Fibroblast of skin of right quadriceps (primary cell): ENCODE measurements at places on chromosomes 2 and 18.

DNA sequence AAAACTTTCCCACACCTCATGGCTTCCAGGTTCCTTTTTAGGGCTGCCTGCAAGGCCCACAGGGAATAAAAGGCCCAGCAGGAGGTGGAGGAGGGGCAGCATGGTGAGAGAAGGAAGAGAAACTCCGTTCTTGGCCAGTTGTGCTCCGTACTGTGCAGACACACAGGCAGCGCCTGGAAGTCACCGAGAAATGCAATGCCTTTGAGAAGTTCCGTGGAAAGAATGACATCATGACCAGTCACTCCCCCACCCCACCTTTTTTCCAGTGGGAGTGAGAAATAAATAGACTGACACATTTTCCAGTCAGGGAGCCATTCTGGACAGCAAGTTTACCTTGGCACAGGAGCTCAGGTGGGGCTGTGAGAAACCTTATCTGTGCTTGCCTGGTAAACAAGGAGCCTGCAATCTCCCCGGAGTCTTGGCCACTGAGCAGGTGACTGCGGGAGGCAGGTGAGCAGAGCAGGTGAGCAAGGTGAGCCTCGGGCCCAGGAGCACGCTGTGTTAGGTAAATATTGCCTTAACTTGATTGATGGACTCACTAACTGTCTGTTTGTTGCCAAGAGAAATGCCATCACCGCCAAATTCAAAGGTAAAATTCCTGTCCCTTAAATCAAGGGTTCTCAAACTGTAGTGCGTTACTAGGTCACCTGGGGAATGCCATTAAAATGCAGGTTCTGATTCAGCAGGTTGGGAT lies 13.5 kb upstream of the LBH start:
- DNase-seq: no peak

DNA sequence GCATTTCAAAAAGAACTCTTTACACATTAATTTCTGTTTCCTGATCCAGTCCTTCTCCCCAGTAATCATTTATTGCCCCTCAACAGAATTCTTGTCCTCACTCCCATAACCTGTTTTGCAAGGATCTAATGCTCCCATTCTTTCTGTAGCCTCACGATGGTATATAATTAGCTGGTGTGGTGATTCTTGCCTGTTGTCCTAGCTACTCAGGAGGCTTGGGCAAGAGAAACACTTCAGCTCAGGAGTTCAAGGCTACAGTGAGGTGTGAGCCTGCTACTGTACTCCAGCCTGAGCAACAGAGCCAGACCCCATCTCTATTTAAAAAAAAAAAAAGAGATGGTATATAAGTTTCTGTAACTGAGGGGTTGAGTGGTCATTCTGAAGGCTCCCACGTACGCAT lies 7.7 kb upstream of the TRAPPC8 start:
- DNase-seq: no peak

DNA sequence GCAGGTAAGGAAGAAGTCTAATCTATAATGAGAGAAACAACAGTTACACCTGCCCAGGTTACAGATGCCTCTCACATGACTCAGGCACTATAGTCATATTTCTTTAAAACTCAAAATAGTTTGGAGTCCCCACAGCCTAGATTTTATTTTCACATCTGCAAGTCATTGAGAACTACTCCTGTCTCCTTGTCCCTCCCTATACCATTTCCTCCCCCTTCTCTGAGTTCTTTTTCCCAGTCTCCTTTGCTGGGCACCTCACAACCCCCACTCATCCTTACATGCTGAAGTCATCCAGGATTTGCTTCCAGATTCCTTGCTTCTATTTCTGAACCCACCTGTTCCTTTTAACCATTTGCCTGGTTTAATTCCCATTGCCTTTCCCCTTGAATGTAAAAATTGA lies 73.1 kb upstream of the KCNE4 start:
- peak; percentile 48 for DNase-seq

DNA sequence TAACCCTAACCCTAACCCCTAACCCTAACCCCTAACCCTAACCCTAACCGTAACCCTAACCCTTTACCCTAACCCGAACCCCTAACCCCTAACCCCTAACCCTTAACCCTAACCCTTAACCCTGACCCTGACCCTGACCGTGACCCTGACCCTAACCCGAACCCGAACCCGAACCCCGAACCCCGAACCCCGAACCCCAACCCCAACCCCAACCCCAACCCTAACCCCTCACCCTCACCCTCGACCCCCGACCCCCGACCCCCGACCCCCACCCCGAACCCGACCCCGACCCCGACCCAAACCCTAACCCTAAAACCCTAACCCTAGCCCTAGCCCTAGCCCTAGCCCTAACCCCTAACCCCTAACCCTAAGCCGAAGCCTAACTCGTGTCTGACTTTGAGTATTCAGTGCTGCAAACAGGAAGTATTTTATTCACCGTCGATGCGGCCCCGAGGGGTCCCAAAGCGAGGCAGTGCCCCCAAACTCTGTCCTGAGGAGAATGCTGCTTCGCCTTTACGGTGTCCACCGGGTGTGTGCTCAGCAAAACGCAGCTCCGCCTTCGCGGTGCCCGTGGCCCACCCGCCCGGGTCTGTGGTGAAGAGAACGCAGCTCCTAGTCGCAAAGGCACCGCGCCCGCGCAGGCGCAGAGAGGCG lies 36.0 kb downstream of the FAM110C start:
- no peak for DNase-seq

- DNase-seq: no peak
Measured at GRCh38 chr2:236156095-236156859, 11.9 kb downstream of the GBX2 start.

DNA sequence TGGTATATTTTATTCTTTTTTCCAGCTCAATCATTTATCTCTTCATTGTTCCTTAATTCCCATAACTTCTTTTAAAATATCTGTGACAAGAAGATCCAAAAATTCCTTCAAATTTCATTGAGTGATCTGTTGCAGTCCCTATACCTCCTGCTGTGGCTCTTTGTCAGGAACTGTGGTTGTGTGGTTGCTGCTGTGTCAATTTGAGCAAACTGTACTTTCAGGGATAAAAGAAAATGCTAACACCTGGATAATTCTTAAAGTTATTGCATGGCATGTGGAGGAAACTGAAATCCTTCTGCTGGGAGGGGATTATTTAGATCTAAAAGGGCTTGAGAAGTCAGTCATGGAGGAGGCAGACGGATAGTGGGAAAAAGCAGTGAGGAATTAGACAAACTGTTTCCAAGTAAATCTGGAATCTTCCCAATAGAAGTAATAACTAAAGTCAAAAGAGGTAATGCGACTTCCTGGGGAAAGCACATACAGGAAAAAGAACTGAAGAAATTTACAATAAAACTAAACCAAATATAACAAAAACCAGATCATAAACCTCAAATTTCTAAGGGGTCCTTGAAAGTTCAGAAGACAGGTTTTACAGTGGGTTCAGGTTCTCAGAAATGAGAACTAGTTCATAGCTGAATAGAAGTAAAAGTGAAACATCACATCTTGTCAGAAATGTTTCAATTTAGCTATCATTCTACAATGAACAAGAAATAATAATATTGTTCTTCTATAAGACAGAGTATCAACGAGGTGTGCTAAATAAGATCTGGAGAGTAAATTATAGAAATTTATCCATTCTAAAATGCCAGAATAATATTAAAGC lies 33.5 kb upstream of the CD226 start:
- no peak for DNase-seq

GRCh38 chr2:10911291-10912075 lies at the start of gene KCNF1:
TSS of gene KCNF1 (plus strand) at chr2:10911934. CDS start at chr2:10912427, 493 bp downstream.
- peak; percentile 55 for DNase-seq

- peak; percentile 50 for DNase-seq
Measured at GRCh38 chr2:119290859-119291587, 67.4 kb downstream of the STEAP3 start.

DNA sequence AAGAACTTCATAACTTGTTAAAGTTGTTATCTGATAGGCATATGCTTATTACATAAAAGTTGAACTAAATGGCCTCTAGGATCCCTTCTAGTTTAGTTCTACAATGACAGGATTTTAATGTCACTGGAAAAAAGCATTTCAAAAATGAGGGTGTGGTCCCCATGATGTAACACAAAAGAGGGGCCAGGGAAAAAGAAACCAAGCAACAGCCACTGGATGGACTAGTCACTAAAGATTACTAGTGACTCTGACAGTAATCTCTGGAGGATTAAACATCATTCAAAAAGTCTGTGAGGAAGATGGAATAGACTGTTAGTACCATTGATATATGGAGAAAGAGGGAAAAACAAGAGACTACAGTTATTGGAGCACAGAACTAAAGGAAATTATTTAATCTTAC lies 22.6 kb downstream of the SEPTIN10 start:
- DNase-seq: no peak

- DNase-seq: no peak
Measured at GRCh38 chr2:235506291-235506996, 12.6 kb downstream of the AGAP1 start.

DNA sequence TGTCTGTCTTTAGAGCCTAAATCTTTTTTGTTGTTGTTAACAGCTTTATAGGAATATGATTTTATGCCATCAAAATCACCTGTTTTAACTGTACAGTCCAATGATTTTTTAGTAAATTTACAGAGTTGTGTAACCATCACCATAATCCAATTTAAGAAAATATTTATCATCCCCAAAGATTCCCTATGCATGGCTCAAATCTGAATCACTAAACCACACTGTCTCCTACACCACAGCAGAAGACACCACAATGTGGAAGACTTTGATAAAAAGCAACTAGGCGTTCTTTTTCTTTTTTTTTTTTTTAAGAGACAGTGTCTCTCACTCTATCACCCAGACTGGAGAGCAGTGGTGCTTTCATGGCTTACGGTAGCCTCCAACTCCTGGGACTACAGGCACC lies 99.6 kb downstream of the TXNL1 start:
- peak; percentile 55 for DNase-seq

- DNase-seq: no peak
Measured at GRCh38 chr2:227192491-227192890, 28.1 kb downstream of the COL4A3 start.

DNA sequence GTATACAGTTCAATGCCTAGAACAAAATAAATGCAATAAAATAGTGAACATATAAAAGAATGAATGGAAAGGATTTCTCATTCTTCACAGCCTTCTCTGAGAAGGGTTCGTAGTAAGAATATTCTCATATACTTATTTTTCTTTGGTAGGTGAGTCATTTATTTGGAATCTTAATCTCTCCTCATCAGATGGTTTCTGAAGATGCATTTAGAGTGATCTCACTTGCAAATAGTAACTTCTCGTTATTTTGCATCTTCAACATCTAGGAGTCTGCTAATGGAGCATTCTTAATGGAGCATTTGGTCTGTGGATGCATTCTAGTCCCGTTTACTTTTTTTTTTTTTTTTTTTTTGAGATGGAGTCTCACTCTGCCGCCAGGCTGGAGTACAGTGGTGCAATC lies 3.9 kb downstream of the UBXN4 start:
- DNase-seq: peak; percentile 83

DNA sequence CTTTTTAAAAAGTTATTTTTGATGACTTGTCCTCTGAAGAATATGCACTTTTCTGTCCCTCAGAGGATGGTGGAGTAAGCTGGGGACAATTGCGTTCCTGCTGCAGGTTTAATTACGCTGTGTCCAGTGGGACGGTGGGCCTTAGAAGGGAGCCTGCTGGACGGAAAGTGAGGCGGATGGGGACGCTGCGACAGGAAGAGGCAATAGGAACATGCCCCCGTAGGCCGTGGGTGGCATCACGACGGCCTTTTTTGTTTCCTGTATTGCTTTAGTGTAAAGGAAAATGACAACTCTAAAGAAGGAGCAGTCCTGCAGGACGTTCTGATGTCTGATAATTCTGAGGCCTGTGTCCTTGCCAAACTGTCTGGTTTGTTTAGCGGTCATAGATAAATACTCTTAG lies 121.6 kb downstream of the NFATC1 start:
- DNase-seq: no peak

- DNase-seq: no peak
Measured at GRCh38 chr2:149483004-149483605, 104.5 kb downstream of the MMADHC start.

- no peak for DNase-seq
Measured at GRCh38 chr18:42155024-42155423, 200.0 kb downstream of the PIK3C3 start.

GRCh38 chr18:2979129-2979528 lies 33.8 kb downstream of the LPIN2 start:
- DNase-seq: peak; percentile 85

DNA sequence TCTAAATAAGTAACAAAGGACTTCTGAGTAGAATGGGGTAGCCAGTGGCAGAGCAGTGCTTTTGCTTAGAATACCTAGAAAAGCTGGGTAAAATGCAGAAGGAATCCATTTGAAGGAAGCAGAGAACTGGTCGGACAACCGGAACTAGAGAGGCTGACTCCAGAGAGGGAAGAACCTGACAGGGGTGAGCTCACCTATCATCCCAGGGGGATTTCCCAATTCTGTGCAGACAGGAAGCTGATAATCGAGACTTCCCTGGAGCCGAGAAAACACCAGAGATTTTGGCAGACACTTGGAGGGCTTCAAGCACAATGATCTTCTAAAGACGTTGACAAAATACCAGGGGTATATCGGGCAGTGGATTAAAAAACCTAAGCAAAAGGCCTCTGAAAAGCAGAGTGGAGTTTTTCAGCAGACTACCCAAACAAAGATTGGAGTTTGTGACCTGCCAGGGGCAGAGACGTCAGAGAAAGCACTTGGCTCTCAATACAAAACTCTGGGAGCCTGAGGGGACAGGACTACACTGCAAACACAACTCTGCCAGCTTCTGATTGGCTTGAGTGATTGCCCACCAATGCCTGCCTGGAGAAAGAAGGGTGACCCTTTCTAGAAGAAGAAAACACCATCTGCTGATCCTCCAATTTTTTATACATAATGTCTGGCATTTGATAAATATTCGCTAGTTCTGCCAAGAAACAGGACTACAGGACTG lies 67.5 kb upstream of the TTN start:
- no peak for DNase-seq

DNA sequence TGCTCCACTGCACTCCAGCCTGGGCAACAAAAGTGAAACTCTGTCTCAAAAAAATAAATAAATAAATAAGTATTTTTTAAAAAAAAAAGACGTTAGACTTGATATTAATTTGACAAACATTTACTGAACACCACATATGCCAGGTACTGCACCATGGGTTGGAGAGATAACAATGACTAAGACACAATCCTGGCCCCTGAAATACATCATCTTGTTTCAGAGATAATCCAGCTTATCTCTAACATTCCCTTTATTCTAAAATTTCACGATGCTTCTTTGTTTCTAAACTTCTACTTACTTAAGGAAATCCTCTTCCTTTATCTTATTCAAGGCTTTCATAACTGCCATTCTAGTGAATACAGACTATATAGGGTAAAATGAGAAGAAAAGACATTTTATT lies 55.0 kb upstream of the PEX13 start:
- no peak for DNase-seq

GRCh38 chr2:4765787-4766530 lies 926.2 kb upstream of the SOX11 start:
- DNase-seq: no peak
